ENCODE measurements at places on chromosomes 3 and 15.

GRCh38 chr3:187518207-187518606 is 150.0 kb downstream of the RTP4 start:
- DNase-seq, result no peak

- DNase-seq, result no peak
Measured at GRCh38 chr3:13045904-13046568, 27.2 kb downstream of the IQSEC1 start.

GRCh38 chr3:37945807-37946530 is 44.6 kb upstream of the VILL start:
- DNase-seq, result peak; percentile 89

- no peak for DNase-seq
Measured at GRCh38 chr3:152038490-152038889, 165.0 kb downstream of the SUCNR1 start.

DNA sequence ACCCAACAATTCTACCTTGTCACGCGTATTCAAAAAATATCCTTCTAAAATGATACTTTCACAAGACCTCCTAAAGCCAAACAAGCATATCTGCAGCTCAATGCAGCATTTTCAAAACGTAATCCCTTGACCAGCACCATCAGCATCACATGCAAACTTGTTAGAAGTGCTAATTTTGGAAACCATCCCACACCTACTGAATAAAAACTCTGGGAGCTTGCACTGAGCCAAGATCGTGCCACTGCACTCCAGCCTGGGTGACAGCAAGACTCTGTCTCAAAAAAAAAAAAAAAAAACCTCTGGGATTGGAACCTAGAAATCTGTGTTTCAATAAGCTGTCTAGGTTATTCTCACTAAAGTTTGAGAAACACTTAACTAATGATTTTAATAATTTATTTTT is 223.3 kb upstream of the CCDC54 start:
- DNase-seq, result no peak

- DNase-seq, result no peak
Measured at GRCh38 chr3:167829071-167829470, 93.5 kb downstream of the SERPINI1 start.

GRCh38 chr3:62289922-62290321 is 83.4 kb downstream of the FEZF2 start:
- DNase-seq, result no peak

- peak; percentile 93 for DNase-seq
Measured at GRCh38 chr3:13650210-13651056, 101.5 kb downstream of the FBLN2 start.

DNA sequence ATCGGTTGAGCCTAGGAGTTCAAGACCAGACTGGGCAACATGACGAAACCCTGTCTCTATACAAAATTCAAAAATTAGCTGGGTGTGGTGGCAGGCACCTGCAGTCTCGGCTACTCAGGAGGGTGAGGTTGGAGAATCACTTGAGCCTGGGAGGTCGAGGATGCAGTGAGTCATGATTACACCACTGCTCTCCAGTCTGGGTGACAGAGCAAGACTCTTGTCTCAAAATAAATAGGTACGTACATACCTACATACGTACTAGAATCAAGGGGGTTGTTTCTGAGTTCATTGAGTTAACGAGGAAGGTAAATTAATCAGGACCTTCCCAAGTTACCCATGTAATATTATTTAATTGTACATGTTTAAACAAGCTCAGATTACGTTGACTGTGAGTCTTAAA is 97.5 kb downstream of the CHL1 start:
- no peak for DNase-seq

DNA sequence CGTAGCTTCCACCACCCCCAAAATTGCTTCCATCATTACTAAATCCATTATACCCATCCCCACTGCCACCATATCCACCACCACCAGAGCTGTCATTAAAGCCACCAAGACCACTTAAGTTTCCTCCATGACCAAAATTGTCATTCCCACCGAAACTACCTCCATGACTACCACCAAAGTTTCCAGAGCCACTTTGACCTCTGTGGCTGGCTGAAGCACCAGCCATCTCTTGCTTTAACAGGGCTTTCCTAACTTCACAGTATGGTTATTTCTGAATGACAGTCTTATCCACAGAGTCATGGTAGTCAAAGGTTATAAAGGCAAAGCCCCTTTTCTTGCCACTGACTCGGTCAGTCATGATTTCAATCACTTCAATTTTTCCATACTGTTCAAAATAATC is 24.3 kb upstream of the DENND4A start:
- DNase-seq, result no peak

DNA sequence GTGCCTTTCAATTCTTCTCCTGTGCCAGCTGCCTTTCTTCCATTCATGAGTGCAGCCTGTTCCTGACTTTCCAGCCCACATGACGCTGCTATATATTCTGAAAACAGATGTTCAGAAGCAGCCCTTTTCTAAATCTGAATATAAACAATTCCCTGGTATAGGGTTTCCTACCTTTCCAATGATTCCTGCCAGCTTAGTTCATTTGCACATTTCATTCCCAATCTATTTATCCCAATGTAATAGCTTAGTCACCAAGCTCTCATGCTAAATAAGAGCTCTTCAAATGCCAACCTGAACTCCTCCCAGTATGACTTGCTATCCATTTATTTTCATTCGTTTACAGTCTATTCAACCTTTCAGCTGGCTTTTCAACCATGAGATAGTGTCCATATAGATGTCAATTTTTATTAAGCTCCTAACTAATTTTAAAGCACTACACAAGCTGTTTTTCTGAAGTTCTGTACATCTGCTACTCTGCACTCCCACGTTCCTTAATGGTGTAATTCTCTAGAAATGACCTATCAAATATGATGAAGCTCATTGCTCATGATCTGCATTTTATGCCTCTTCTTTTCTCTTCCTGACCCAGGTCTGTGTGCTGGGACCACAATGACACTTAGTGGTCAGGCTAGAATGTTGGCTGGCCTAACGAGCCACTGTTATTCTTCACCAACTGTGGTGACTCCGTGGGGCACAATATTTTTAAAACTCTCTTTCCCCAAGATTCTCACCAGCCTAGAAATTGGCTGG is 605.0 kb upstream of the TBL1XR1 start:
- DNase-seq, result no peak

DNA sequence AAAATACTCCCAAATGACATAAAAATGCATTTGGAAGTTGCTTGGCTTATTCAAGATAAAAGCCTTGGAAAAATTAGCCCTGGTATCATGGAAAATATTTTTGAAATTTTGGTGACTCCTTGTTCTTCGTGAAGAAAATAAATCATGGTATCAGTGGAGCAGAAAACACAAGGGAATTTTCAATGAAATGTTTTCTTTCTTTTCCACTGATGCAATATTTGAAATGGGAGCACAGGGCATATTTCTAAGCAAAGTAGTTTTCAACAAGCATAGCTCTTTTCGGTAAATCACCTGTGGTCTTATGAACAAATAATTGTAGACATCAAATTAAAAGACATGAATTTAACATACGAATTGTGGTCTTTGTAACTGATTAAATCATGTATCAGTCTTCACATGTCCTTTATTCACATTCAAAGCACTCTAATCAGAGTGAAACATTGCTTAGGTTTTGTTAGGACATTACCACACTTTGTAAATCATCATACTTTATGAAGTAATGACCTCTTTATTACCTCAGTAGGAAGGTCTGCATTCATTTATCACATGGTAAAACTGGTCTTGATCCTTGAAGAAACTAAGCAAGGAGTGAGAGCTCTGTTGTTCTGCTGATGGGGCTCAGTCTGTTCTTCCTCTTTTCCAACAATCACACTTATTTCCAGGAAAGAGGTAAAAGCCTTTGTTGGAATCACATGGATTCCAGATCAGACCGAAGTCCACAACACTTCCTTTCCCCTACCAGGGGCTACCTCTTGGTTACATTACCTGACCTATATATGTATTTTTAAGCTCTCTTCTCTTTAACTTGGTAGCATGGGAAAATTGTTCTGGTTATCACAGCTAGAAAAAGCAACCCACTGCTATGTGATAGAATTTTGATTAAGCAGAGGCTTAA is 413.5 kb upstream of the THBS1 start:
- DNase-seq, result no peak

- DNase-seq, result no peak
Measured at GRCh38 chr15:33382491-33382890, 71.7 kb downstream of the RYR3 start.

- DNase-seq, result no peak
Measured at GRCh38 chr3:142929109-142929508, 34.4 kb downstream of the PAQR9 start.

GRCh38 chr3:138326866-138327595 is 2.6 kb downstream of the NME9 start:
- DNase-seq, result no peak

- DNase-seq, result no peak
Measured at GRCh38 chr3:11635680-11636393, 7.9 kb downstream of the VGLL4 start.

DNA sequence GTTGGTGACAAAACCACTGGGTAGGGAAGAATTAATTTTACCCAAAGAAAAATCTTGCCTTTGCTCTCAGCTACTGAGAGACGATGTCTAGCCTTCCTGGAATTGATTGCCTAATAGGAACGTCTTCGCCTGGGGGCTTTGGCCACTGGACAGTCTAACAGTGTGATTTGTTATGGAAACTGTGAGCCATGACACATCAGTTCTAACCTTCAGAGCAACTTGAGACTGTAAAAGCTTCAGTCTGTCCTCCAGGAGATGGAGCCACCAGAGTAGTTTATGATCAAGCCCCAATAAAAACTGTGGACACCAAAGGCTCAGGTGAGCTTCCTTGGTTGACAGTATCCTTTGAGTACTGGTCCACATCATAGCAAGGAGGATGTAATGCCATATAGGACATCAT is 235.8 kb upstream of the TMCO5A start:
- no peak for DNase-seq

DNA sequence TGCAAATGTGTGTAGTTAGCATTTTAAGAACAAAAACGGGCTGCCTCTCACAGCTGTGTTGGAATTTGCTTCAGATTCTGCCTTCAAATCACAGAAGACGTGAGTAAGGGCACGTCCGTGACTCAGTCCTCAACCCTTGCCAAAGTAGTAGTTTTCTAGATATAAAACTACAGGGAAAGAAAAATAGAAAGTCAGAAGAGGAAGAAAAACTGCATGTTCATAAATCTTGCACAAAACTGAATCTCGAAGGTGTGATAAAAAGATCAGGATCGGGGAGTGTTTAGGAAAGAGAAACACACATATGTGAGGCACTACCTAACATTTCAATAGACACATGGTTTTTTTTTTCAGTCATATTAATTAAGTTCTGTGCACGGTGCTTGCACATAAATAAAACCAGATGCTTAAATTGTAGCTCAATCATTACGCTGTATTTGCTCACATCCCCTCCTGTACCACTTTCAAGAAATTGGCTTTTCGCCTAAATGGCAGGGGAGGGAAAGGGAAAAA is 71.7 kb downstream of the P3H2 start:
- DNase-seq, result peak; percentile 17

DNA sequence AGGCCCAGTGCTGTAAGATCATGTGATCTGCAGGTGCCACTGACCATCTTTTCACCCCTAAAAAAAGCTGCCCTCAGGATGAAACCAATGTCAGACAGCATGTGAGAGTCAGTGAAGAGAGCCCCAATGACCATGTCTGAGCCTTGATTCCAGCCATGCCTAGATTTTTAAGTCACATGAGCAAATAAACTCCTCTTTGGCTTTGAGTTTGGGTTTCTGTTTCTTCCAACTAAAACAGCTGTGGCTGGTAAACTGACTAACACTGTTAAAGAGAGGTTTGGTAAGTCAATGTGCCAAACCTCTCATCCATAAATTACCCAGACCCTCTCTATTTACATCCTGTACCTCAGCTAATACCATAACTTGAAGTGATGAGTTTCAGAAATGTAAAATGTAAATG is 8.3 kb downstream of the MYO5A start:
- DNase-seq, result no peak

GRCh38 chr3:198030726-198031125 is 70.7 kb downstream of the LMLN start:
- no peak for DNase-seq

DNA sequence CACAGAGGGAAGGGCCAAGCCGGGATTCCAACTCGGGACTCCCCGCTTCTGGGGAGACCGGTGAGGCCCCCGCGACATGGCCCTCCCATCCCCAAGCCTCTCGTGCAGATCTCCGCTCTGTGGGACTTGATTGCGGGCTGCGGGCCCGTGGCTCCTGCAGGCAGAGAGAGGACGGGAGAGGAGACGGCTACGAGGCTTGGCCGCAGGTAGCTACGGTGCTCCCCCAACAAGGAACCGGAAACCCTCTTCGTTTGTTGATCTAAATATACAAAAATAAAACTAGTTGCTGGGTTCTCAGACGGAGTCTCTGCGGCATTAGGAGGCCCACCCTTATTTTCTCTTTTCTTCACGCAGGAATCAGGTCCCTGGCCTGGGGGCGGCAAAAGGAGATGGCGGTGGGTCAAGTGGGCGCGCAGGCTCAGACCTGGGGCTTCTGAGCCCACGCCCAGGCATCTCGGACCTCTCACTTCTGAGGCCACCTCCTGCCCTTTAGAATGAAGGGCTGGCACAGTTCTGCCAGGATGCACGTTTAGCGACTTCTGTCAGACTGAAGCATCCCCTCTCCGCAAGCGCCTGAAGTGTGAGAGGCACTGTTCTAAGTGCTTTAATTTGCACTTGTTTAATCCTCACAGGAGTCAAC is 10.9 kb downstream of the GNB5 start:
- no peak for DNase-seq

GRCh38 chr3:122094125-122094524 is 39.0 kb downstream of the CD86 start:
- DNase-seq, result no peak

DNA sequence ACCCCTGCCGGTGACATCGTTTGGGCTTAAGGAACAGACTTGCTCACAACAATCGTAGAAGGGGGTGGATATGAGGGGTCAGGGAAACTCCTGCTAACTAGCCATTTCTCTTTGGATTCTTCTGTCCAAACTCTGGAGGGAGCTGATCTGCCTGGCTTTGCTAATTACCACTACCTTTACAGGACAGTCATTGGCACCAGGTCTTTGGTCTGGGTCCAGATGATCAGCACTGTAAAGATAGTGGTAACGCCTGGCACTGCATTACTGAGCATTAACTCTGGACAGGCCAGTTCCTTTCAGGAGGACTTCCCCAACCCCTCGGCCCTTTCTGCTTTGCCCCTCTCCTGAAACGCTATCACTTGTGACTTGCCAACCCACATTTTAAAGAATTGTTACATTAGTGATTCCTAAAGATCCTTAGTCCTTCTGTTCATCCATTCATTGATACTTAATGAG is 788 bp downstream of the UQCC5 start:
- DNase-seq, result no peak

- DNase-seq, result no peak
Measured at GRCh38 chr3:125434582-125435011, 59.5 kb upstream of the ZNF148 start.

- no peak for DNase-seq
Measured at GRCh38 chr3:14718539-14718938, 43.6 kb downstream of the C3orf20 start.

DNA sequence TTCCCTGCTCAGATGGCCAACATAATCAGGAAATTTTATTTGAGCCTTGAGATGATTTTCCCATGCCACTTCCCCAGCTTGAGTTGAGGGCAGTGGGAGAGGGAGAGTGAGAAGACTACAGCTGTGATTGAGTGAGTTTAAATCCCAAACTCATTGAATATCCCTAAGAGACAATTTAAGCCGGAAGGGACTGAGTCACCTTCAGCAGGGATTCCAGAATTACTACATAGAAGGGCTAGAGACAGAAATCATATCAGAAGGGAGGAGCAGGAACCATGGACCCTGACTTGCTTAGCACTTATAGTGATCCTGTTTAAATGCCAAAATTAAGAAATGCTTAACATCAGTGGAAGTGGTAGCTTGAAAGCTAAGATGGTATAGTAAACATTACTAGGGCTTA is 312.2 kb upstream of the SLCO3A1 start:
- DNase-seq, result no peak

- peak; percentile 70 for DNase-seq
Measured at GRCh38 chr3:178084938-178085816, 451.1 kb upstream of the KCNMB2 start.

- DNase-seq, result no peak
Measured at GRCh38 chr3:16243706-16244490, 20.8 kb downstream of the DPH3 start.

All from SK-N-SH (cell line).